Right cardiac atrium (tissue), 5 donors: ENCODE measurements at places on chromosomes 3 and 15. TPM values are rescaled to one million over a fixed set of nuclear protein-coding genes. Genes with fewer than 3 reads are reported as not detected.
A peak's percentile ranks its signal among the peaks of the same experiment; 100 is the strongest.

- peak; percentile 22 for DNase-seq
These were observed 524.1 kb upstream of the CFAP20DC start for GRCh38 chr3:59573911-59574310.

DNA sequence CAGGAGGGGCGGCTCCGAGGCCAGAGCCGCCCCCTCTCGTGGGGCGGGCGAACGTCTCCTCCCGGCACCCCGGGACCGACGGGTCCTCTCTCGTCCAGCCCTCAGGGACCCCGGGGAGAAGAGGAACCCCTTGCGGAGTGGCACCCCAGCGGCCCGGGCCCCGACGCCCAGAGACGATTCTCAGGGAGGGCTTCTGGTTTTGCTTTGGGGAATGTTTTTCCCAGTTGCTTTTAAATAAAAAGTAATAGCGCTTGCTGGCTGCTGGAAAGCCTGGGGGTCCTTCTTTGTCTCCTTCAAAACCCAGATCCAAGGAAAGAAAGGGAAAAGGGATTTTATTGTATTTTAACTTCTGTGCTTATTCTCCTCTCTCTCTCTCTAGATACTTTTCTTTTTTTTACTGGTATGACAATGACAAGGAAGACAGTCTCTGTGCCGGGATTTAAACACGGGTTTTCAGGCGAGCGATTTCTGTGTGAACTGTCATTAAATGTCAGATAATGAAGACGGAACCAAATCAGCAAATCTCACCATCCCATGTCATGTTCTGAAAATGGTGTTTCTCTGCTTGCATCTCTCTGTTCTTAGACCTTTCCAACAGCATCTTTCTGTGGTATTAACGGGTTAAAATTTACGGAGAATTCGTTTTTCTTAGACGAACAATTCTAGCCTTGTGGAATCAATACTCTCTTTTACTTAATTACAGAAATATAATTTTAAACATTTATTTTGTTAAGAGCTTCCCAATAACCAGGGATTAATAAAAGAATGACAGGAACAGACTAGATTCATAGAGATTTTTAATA is 530 bp upstream of the PCOLCE2 start:
- DNase-seq: no peak

DNA sequence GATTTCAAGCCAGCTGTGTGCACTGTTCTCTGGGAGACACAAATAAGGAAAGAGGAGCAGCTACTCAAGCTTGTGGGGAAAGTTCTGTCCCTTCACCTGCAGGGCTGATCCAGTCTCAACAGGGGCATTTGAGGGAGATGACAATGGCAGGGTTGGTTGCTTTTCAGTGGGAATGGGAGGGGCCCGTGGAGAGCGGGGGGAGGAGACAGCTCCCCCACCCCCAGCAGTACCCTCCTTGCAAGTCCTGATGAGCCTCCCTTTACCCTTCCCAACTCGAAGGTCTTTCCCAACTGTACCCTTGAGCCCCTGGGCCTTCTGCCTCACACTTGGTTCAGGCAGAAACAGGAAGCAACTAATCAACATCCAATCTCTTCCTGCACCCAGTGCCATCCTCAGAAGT is 71.8 kb upstream of the SNRPA1 start:
- DNase-seq: no peak

- no peak for DNase-seq
These were observed 1.3 kb downstream of the PIK3CA start for GRCh38 chr3:179149406-179149867.

DNA sequence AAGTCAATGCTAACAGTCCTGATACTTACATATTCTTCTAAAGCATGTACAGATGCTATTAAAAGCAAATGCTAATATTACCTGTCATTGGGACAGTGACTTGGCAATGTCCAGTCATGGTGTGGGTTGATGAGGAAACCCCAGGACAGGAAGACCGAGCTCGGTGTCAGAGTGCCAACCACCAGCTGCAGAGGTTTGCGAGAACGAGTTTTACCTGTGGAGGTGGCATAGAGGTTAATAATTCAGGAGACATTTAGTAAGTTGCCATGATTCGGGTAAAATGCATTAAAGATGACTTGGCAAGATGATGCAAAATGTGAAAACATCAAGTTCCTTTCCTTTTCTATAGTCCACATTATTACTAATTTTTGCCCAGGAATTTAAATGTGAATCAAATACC is 94.5 kb downstream of the ABI3BP start:
- DNase-seq: no peak

GRCh38 chr15:60477916-60478565 is 901 bp downstream of the ICE2 start:
- no peak for DNase-seq

DNA sequence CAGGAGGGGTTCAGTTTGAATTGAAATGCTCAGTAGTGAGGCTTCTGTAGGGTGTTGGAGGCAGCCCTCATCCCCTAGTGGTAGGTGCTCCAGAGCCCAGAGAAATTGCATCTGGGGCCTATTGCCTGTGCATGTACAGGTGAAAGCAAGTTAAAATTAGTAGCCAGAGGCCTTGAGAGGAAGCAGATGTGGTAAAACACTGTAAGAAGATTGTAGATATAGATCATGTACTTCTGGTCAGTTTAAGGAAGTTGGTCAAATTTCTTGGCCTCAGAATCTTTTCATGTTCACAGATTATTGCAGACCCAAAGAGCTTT is 34.6 kb downstream of the IGSF10 start:
- DNase-seq: no peak

DNA sequence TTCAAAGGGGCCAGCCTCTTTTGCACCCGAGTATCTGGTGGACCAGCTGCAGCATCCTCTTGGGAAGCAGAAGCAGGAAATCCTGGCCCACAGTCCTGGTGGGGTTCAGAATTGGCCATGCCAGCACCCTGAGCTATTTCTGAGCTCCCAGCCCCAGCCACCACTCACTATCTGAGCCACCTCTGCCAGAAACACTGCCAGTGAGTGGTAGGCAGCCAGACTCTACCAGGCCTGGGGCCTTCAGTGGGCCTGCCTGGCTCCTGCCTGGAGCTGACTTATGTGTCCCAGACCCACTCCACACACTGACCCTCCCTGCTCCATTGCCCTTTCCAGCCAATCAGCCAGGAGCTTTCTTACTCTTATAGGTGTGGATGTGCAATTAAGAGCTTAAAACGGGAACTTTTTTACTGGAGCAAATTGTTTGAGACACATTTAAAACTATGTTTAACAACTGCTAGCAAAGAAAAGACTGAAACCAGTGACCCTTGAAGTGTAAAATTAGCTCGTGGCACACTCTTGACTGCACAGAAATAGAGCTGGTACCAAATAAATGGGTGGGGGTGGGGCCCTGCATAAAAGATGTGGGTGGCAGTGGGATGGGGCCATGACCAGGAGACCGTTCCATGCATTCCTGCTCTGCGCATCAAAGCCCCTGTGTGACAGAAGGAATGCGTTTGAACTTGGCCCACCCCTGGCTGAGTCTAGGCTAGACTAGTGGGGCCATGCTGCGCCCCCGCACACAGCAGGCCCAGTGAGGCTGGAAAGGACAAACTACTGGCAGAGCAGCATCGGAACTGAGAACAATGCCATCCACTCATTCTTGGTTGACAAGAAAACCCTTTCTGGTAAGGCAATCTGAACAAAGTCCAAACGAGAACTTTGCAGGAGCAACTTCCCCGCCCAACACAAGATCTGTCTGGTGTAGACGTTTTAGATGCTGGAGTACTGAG is 48.0 kb downstream of the CTNNB1 start:
- DNase-seq: peak; percentile 57

DNA sequence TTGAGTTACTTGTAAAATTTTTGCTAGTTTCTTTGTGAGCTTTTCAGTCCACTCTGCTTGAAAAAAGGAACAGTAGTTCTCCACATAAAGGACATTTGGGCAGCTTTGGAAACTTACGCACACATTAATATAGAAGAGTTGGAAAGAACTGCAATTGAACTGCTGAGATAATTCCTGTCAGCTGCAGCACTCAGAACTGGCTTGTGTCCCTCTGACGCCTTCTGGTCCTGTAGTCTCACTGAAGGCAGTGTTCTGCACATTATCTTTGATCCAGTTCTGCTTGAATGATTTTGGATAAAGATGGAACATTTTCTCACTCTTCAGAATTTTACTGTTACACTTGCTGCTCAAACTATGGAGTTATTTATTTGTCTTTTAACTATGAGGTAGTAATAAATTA is 901.9 kb downstream of the OTOL1 start:
- peak; percentile 60 for DNase-seq

DNA sequence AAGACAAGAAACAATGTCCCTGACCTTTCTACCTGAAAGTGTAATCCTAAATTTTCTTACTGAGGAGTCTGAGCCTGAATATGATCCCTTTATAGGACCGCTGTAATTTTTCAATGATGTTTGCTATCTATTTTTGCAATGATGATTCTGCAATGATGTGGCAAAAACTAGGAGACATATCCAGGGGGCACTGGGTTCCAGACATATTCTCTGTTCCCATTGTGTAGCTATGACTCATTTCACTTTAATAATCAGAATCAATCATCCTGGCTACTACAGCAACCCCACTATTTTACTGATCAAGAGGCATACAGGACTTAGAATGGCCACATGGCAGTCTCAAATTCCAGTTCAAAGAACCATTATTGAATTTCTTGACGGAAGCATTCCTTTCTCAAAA is 85.9 kb downstream of the AQR start:
- DNase-seq: no peak

DNA sequence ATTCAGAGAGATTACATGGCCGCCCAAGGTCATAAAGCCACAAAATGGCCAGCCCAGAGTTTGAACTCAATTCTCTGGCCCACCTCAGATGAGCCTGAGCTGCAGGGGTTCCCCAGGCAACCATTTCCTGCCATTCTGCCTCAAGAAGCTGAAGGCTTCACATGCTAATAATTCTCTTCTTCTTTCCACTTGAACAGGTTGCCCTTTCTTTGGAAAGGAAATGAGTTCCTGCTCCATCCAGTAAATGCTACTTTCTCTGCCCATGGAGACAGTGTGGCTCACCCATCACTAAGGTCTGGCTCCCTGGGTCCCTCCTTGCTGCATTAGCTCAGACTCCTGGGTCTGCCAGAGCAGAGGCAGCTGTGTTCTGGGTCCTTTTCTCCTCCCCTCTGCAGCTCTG is 48.2 kb downstream of the TRIM42 start:
- no peak for DNase-seq

- no peak for DNase-seq
These were observed 410.1 kb downstream of the RAP2B start for GRCh38 chr3:153572165-153572564.

DNA sequence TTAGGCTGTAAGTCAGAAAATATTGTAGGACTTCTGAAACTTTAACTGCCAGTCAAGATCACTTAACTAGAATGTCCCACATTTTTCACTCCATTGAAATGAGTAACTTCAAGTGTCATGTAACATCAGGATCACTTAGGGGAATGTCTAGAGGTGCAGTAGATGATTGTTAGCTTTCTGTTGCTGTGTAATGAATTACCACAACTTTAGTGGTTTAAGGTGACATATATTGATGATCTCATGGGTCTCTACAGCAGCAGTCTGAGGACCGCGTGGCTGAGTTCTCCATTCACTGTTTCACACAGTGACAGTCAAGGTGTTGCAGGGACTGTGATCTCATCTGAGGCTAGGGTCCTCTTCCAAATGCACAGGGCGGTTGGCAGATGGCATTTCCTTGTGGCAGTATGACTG is 82.7 kb downstream of the SLC25A26 start:
- DNase-seq: no peak

GRCh38 chr3:24830230-24831152 is 335.8 kb upstream of the THRB start:
- DNase-seq: peak; percentile 50

DNA sequence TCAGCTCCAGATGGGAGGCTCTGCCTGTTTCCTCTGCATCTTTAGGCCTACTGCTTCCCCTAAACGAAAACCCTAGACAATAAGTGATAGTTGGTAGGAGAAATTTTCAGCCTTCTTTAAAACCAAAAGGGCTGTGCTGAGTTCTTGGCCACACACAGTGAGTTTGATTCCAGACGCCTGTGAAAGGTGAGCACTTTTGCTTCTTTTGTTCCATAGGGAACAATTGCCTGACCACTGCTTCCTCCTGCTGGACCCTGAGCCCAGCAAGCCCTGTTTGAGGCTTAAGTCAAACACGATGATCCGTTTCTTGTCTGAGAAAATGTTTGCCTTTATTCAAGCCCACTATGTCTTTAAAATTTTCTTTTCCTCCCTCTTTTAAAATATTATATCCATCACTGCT is 493.9 kb downstream of the ZIC1 start:
- DNase-seq: no peak

DNA sequence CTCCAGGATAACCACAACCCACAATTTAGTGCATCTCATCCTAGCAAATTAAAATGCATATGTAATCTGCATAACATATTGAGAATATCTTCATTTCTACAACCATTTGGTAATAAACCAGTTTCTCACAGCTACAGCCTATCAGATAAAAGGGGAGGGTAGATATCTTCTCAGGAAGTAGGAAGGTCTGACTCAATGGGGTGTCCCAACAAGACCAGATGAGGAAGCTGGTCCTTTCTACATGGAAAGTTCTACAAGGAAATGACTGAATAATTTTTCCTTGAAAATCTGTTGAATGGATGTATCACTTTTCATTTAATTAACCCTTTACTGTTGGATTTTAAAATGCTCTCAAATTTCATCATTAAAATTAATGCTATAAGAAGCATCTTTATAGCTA is 17.4 kb upstream of the TMPRSS7 start:
- DNase-seq: no peak

DNA sequence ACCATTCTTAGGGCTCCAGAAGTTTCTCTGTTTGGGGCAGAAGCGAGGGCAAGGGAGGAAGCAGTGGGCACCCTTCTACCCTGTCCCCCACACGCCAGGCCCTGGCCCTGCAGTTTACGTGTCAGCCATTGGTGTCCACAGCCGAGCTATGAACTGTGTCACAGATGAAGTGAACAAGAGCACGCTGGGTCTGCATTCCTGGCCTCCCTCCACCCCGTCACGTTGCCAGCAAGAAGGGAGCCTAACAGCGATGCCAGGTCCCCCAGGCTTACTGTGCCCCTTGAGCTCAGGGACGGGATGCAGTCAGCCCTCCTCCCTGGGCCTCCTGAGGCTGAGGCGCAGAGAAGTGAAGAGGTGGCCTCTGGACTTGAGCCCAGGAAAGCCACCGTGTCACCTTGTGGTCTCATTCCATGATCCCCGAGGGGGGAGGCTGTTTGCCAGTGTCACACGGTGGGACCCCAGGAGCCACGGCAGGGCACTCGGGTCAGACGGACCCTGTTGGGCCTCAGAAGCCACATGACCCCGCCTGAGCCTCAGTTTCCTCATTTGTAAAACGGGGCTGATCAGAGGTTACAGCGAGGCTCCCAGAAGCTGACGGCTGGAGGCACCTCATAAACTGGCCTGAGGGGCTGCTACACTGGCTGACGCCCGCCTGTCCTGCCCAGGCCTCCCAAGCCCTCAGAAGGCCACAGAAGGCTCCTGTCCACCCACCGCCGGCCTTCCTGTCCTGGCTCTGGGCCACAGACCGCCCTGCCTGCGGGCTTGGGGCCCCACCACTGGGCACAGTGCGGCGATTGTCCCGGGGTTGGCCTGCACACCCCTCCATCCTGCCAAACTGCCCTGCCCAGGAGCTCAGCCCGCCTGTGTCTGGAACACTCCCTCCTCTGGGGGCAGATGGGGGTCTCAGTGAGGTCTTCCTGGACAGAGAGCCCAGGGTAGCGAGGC is 18.6 kb downstream of the IQSEC1 start:
- DNase-seq: no peak

GRCh38 chr3:33250712-33251111 is 26.5 kb upstream of the FBXL2 start:
- DNase-seq: no peak

The FOXL2 gene
- not detected for polyA plus RNA-seq

The HYAL1 gene
- polyA plus RNA-seq: 25.4 TPM

The TUSC7 gene
- polyA plus RNA-seq: not detected

The SCG3 gene
- 0.07 TPM for polyA plus RNA-seq

The ERICH6 gene
- not detected for polyA plus RNA-seq

The RAB27A gene
- 3.0 TPM for polyA plus RNA-seq

The CLDN16 gene
- 0.05 TPM for polyA plus RNA-seq

The COL6A6 gene
- 3.0 TPM for polyA plus RNA-seq

The PARP14 gene
- 6.9 TPM for polyA plus RNA-seq

The IL17RE gene
- polyA plus RNA-seq: 1.2 TPM
